ENCODE measurements at places on chromosomes 2 and 18.

DNA sequence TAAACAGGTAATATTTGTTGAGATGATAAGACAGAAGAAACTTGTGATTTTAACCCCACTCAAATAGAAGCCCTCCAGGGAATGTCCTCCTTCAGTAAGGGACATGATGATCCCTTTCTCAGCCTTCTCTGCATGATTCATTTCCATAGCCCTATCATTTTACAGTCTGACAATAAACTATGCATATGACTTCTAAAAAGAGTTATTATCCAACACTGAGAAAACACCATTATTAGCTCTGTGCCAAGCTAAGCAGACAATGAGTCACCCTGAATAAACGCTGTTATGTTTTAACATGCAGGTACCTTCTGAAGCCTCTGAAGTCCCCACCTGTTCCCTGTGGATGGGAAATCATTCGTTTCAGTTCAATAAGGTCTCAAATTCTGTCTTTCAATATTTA lies 54.7 kb downstream of the DTNB start:
- no peak for DNase-seq

DNA sequence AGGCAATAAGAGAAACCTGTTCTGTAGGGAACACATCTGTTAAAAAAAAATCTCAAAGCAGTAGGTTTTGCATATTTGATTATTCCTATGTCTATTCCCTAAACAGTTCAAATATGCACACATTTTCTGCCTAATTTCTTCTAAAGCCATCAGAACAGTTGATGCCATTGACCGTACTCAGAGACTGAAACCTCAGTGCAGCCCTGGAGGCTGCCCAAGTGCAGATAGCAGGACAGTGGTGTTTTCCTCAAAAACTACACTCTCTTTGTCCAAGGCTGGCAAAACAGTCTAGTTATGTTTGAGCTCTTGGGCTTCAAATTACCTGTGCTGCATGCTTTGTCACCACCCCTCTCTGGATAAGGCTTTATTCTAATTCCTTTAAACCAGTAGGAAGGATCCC lies 23.3 kb upstream of the NFE2L2 start:
- no peak for DNase-seq

GRCh38 chr2:227607941-227608340 lies 6.7 kb downstream of the SCYGR3 start:
- DNase-seq: no peak

- no peak for DNase-seq
Observed at GRCh38 chr2:239209783-239210182, 191.0 kb downstream of the HDAC4 start.

- no peak for DNase-seq
Observed at GRCh38 chr2:112794131-112794733, 9.9 kb upstream of the IL1A start.

DNA sequence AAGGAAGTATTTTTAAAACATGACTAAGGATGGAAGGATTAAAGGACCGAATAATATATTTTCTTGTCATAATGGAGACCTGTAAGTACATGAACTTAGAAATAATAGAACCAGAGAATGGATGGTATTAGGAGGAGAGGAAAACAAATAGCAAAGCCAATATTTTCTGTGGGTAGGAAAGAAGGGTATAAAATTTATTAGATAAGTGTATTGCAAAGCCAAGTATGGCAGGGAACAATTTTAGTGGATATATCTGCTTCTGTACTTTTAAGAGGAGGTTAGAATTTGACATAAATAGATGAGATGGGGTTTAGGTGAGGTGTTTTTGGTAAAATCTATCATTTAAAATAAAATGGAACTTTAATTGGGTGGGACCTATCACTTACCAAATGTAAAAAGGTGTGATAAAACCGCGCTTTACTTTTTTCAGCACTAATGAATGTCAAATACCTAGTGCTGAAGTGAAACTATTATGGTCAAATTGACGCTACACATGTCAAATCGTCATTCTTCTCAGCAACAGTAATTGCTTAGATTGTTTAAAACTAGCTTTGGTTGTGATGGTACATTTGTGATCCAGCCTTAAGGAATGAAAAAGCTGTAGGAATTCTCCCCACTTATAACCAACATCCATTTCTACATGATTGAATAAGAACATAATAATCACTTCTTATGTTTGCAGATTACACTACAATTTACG lies 78.1 kb upstream of the ZEB2 start:
- no peak for DNase-seq

DNA sequence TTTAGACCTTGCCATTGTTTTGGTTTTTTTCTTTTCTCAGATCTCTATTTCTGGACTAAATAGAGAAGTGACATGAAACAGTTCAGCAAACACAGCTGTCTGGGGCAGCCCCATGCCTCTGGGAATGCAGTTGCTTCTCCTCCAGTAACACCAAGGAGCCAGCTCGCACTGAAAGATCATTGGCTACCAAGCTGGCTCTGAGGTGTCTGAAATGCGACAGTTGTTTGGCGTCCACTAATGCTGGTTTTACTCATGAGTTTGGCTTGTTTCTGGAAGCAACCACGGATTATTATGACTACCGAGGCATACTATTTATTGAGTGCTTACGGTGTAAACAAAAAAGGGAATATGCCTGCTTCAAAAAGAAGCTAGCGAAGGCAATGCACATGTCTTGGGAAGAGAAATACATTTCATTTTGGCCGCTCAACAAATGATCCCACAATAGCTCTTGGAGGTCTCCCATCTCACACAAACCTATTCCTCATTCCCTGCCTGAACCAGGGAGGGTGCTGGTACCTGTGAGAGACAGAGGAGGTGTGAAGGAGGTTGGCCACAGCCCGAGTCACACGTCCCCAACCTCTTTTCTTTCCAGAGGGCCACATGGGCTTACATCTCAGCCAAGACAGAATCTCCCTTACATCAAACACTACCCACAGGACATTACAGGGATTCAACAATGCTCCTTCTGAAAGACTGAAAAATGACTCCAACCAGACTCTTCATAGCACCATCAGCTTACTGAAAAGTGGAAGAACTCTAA lies 37.5 kb upstream of the NEB start:
- no peak for DNase-seq

DNA sequence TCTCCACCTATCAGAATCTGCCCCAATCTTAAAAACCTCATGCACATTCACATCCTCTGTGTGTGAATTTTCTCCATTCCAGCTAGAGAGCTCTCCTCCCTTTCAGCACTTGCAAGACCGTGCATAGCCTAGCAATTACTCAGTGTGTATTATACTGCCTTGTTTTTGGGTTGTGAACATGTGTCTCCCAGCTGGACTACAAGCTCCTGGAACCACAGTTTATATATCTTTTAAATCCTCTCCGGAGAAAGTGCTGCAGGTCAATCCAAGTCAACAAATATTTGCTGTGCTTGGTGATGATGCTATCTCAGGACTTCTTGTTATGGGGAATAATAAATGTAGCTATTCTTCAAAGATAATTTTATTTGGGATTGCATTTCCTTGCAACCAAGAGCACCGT lies 58.2 kb upstream of the MEX3C start:
- no peak for DNase-seq

DNA sequence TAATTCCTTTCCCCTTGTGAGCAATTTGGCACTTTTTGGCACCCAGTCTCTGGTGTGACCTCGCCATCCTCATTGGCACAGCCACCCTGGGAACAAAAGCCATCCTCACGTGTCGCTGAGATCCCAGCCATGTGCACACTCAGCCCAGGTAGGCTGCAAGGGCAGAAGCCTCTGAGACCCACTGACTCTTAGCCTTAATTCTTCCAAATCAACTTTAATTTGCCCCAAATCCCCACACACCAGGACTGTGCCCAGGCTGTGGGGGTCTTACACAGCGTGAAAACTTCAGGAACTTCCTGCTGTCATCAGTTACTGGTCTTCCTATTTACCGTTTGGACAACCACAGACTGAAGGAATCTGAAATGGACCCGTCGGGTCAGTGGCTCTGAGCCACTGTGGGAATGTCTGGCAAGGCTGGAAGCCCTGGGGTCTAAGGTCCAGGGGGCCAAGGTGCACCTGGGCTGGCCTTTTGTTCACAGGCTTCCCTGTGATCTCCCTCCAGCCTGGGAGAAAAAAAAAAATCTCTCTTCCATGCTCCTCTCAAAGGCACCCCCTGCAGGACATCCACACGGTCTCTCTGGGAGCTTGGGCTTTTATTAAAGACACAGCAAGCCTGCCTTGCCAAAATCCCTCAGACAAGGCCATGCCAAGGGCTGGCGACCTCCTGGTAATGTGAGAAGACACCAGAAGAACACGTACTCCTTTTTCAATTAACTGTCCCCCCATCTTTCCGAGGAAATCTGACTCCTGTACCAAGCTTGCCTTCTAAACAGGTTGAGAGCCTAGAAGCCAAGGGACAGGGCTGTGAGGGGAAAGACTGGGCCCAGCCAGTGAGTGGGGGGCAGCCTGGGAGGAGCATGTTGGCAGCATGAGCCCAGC lies 42.1 kb upstream of the LAPTM4A start:
- no peak for DNase-seq

DNA sequence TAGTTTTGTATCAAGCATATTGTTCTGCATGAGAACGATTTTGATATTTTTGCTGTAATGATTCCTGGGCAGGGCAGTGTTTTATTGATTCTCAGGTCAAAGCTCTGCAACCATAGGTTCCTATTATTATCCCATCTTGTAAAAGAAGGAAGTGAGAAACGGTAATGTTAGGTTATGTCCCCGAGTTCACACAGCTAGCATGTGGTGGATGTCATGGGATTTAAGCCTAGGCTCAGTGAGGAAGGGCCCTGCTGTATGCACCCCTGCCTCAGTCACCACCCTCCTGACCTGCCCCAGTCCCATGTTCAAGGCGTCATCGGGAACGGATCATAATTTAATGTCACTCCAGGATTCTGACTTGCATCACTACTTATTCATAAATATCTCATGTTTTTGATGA lies 10.7 kb downstream of the ACP1 start:
- DNase-seq: no peak

DNA sequence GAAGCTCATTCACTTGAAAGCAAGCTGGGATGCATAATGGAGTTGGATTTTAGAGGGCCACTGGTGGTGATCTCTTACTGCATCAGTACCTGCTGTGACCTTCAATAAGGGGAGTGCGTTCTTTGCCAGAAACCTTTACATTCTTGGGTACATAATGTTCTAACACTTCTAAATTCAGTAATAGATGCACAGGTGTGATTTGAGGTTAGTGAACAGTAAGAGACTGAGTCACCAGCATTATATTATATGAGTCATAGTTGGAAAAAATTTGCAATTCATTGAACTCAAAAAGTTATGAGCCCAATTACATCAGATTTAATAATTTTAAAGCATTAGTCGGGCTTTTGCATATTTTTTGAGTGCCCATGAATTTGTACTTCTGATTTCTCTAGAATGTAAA lies 803.3 kb downstream of the ADCYAP1 start:
- DNase-seq: no peak

GRCh38 chr2:8541223-8541622 lies 140.6 kb upstream of the ID2 start:
- DNase-seq: no peak

DNA sequence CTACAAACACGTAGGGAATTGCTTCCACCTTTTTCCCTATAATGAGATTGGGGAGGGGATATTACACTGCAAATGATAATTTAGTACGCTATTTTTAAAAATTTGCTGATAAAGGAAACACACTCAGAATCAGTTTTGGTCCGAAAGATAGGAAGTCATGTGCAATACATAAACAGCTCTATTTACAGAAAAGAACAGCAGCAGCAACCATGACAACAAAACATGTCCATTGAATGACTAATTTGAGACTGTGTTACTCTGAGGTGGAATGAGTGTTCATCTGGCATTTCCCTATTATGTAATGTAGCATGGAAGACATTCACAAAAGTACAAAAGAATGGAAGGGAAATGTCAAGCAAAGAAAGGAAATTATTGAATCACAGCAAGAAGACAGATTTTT lies 337.2 kb downstream of the NBAS start:
- DNase-seq: no peak

- DNase-seq: no peak
Observed at GRCh38 chr2:226775032-226775509, 24.5 kb downstream of the IRS1 start.

DNA sequence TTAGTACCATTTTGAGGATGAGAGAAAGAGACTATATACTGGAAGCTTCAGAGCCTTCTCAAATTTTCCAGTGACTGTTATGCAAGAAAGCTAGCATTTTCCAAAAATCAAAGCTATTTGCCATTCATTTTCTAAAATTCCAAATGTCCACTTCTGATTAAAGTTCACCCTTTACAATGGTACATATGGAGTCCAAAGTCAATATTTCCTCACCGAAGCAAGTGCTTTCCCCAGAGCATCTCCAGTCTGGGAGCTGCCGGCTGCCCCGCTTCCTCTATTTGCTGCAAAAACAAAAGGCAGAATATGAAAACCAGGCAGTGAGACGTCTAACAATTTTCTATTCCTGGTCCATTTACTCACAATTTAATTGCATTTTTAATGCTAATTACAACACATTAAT lies 302.0 kb upstream of the CCDC68 start:
- no peak for DNase-seq

DNA sequence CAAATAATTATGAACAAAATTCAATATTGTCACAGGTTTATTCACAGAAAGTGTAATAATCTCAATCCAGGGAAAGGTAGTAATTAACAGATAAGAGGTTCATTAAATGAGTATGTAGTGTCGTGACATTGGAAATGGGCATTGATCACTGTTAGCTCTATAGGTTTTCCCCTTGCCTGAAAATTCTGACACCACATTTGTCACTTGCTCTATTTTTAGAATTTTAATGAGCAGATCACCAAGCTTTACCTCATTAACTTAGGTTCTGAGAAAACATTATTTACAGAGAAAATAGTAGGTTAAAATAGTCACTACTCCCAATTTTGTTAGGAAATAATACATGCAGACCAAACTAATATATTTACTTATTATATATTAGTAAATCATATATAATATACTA lies 344.0 kb downstream of the DSC3 start:
- no peak for DNase-seq

- no peak for DNase-seq
Observed at GRCh38 chr18:45386041-45386655, 229.1 kb upstream of the SLC14A2 start.

- DNase-seq: no peak
Observed at GRCh38 chr18:72543357-72544055, 636 bp downstream of the CBLN2 start.

DNA sequence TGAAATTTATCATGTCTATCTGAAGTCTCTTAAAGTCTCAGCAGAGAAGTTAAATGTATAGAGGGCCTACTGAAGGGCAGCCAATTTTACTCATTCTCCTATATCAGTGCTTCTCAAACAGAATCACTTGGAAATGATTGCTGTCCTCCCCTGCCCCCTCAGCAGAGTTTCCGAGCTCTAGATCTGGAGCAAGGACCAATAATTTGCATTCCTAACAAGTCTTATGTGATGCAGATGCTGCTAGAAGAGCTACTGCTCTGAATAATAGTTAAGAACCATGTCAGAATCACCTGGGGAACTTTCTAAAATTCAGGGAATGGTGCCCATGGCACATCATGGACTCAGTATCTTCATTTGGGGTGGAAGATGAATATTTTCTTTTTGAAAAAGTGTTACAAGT lies 105.6 kb upstream of the EPHA4 start:
- no peak for DNase-seq

GRCh38 chr2:193907561-193907960 lies 1712.8 kb upstream of the TMEFF2 start:
- DNase-seq: no peak

- peak; percentile 50 for DNase-seq
Observed at GRCh38 chr2:215269397-215270117, 42.3 kb upstream of the ATIC start.

All from activated CD4-positive, CD25-positive, alpha-beta regulatory T cell treated with anti-CD3 and anti-CD28 coated beads, Interleukin-2, amount 50 U/mL, for 72 hours (primary cell).